CD8-positive, alpha-beta T cell (primary cell): ENCODE measurements at places on chromosomes 6 and 20.

DNA sequence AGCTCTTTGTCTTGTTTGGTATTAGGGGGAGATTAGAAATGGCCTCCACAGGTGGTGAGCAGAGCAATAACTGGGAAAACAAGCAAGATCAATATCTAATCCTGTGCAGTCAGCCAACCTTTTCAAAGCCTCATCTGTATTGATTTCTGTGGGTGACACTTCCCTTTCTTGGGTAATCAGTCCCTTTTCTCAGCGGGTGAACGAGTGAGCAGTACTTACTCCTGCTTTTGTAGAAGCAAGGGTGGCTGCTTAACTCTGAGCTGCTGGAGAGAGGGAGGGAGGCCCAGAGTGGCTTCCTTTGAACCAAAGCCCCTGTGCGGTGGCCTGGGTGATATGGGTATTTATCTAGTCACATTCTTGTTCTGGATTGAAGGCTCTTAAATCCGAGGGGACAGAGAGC, 254.8 kb upstream of the CHD6 start:
- no peak for DNase-seq

GRCh38 chr6:24960991-24961475, 25.3 kb upstream of the RIPOR2 start:
- DNase-seq = peak; percentile 41

DNA sequence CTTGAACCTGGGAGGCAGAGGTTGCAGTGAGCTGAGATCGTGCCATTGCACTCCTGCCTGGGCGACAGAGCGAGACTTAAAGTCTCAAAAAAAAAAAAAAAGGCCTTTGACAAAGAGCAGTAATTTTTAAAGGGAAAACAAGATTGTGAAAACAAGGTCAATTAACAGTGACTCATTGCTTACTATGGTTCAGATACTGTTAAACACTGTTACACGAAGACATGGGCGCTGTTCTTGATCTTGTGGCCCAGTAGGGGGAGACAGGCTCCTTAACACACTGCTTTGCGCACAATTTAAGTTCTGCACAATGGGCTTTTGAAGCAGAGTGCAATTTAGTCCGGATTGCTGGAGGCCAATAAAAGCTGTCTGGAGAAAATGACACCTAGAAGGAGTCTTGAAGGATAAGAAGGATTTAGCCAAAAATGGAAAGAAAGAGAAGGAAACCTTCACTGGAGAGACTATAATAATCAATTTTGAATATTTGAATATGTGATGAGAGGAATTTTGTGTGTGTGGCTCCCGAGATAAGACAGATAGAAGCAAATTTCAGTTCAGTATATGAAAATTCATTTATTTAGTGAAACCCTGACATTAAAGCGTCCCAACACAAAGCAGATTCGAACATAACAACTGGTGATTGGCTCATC, 6.0 kb upstream of the LATS1 start:
- DNase-seq = peak; percentile 41

- no peak for DNase-seq
Measured at GRCh38 chr20:40056171-40056570, 632.9 kb downstream of the MAFB start.

GRCh38 chr6:137707590-137708360, 159.3 kb upstream of the TNFAIP3 start:
- DNase-seq = peak; percentile 81

DNA sequence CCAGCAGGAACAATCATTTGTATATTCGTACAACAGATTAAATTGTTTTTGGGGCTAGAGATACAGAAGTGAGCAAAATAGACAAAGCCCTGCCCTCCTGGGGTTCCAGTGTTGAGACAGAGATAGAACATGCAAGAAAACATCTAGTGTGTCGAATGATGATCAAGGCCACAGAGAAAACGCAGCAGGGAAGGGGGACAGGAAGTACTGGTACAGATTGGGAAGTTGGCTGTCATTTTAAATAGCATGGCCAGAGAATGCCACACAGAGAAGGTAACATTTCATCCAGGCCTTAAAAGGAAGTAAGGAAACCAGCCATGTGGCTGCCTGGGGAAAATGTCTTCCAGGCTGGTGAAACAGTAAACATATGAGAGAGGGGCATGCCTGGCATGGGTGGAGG, 202.6 kb upstream of the MYLIP start:
- DNase-seq = no peak

- DNase-seq = no peak
Measured at GRCh38 chr20:34332262-34332920, 29.2 kb upstream of the AHCY start.

GRCh38 chr20:39165099-39165498, 203.0 kb downstream of the DHX35 start:
- DNase-seq = no peak

DNA sequence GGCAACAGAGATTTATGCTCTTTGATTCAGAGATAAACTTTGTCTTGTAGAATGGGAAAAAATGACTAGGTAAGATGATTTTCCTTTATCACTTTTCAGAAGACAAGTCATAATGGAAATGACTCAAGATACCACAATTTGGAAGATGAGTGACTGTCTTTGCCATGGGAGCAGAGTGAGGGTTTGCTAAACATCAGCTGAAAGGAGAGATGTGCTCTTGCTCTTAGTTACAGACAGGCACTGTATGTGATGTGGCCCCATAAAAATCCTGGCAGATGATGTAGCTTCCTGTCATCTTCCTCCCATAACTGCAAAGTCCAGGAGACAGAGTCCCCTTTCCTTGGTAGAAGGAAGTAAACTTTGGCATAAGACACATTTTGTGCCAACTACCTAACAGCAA, 47.6 kb downstream of the BACH2 start:
- no peak for DNase-seq

DNA sequence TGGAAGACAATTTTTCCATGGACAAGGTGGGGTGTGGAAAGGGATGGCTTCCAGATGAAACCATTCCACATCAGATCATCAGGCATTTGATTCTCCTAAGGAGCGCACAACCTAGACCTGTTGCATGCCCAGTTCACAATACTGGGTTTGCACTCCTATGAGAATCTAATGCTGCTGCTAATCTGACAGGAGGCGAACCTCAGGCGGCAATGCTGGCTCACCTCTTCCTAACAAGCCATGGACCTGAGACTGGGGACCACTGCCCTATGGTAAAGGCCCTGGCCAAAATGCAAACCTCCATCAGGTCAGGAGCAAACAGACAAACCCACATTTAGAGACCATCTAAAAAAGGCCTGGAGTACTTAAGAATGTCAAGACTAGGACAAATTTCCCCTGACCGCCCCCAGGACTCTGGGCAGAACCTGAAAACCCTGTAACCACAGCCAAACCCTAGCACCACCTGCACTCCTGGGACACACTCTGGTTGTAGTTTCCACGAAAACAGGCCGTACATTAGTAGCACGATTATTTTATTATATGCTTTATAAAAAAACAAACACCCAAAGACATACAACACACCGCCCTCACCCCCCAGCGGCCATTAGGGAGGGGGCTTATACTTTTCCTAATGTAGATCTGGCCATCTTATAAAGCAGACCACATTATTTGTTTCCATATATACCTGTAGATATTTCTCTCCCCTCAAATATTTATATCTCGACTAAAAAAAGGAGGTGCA, 27.3 kb downstream of the SNX5 start:
- no peak for DNase-seq

DNA sequence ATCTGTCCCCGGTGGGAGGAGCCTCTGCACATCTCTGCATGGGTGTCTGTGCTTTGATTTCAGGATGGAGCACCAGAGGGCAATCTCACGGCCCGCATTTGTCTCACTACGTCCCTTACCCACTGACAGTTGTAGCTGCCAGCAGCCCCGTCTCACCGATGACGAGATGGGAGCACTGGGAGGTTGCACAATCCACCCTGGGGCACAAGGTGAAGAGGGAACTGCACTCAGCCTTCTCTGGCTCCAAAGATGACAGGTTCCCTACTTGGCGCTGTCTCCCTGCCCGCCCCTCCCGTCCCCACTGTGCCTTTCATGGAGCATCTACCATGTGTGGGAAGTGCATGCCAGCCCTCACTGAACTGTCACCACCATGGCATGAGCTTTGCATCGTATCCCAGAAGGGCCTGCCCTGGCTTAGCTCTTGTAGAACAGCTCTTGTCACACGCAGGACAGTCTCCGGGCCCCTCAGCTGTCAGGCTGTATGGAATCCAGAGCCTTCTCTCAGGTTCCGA, 99.9 kb upstream of the PMEPA1 start:
- DNase-seq = no peak

DNA sequence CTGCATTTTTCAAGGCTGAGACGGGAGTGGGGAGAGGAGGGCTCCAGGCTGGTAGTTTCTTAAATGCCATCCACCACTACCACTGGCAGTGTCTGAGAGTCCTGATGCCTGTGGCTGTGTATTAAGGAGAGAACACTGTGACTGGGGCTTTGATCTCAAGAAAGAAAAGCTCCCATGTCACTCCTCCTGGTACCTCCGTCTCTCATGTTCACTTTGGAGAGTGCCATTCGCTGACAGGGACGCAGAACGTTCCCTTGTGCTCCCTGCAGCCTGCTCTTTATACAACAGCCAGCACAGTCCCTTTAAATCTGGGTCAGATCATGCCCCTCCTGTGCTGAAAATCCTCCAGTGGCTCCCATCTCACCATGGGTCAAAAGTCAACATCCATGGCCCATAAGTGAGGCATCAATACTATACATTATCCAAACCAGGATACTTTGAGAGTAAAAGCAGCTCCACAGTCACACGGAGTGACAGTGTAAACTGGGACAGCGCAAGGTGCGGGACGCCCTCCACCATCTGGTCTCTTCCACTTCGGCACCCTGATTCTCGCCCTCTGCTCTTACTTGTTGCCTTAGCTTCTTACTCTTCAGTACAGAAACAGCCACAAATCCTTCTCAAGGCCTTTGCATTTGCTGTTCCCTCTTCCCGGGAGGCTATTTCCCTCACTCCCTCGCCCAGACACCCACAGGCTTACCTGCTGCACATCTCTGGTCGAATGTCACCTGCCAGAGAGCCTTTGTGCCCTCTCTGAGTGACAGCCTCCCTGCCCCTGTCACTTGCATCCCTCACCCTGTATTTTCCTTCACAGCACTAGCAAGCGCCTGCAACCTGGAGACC, 20.0 kb downstream of the PDYN start:
- no peak for DNase-seq

GRCh38 chr20:61557621-61558020, 305.6 kb downstream of the CDH4 start:
- DNase-seq = no peak

GRCh38 chr20:21546355-21546754, 32.5 kb upstream of the NKX2-2 start:
- no peak for DNase-seq
